ENCODE measurements at places on chromosomes 1 and 21.

DNA sequence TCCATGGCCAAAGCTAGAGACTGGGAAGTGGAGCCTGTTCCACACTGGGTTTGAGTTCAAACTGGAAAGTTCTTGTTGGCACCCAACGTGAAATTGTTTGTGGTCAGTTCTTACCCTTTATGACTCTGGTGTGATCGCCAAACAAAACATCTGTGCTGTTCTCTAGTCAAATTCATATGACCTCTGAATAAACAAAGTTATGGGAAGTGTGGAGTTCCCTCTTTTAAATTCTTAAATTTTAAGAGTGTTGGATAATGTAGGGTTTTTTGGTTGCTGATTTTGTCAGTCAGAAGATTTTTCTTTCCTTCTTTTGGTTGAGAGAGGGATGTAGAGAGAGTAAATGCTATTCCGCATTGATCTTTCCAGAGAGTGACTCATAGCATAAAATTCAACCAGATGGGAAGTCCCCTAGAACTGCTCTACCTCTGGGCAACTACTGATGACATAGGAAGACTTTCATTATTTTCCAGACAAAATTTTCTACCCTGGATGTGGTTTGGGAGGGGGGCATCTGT, 36.4 kb downstream of the CHML start:
- no peak for DNase-seq

GRCh38 chr21:20642681-20643080, 355.5 kb upstream of the NCAM2 start:
- DNase-seq, result no peak

DNA sequence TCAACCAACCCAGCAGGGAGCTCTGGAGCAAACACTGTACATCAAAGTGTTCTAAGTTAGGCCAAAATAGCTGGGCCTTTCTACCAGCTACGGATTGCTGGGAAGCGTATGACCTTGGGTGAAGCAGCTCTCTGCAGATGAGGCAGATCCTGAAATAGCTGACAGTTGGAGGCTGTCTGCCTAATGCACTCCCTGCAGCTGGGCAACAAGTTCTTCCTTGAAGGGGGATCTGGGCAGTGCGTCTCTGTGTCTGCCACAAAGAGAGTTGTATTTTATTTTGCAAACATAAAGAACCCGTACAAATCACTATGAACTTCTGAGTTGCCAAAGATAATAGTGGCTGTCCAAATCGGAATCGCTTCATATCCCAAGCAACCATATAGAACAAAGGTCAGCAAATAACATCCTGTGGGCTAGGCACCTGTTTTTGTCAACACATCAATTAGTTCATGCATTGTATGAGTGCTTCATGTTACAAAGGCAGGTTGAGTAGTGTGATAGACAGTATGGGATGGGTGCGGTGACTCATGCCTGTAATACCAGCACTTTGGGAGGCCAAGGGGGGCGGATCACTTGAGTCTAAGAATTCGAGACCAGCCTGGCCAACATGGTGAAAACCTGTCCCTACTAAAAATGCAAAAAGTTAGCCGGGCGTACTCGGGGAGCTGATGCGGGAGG, 29.1 kb upstream of the KLF17 start:
- DNase-seq, result no peak

- DNase-seq, result no peak
Measured at GRCh38 chr21:29085106-29085752, 11.8 kb upstream of the CCT8 start.

DNA sequence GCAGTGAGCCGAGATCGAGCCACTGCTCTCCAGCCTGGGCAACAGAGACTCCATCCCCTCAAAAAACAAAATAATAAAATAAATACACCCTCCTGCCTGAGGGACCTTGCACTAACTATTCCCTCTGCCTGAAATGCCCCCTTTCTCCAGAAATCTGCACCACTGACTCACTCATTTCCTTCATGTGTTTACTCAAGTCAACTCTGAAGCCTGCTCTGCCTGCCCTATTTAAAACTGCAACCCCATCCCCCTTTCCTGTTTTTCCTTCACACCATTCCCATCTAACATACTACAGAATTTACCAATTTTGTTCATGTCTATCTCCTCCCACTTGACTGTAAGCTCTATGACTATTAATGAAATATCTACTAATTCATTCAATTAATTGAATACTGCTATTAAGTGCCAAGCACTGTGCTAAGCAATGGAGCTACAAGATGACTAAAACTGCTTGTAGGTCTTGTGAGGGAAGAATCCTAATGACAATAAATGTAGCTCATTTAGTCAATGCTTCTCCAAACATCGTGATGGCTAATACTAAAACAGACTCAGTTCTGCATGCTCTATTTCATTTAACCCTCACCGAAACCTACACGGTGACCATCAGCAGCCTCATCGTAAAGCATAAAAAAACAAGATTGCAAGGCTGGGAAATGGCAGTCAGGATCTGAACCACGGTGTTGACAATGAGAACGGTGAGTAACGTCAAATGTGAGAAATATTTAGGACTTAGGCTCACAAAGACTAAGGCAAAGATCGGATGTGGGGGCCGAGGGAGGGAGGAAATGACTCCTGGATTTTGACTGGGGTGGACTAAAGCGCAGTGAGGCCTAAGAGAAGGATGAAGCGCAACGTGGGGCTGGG, 749 bp upstream of the TMEM39B start:
- no peak for DNase-seq

DNA sequence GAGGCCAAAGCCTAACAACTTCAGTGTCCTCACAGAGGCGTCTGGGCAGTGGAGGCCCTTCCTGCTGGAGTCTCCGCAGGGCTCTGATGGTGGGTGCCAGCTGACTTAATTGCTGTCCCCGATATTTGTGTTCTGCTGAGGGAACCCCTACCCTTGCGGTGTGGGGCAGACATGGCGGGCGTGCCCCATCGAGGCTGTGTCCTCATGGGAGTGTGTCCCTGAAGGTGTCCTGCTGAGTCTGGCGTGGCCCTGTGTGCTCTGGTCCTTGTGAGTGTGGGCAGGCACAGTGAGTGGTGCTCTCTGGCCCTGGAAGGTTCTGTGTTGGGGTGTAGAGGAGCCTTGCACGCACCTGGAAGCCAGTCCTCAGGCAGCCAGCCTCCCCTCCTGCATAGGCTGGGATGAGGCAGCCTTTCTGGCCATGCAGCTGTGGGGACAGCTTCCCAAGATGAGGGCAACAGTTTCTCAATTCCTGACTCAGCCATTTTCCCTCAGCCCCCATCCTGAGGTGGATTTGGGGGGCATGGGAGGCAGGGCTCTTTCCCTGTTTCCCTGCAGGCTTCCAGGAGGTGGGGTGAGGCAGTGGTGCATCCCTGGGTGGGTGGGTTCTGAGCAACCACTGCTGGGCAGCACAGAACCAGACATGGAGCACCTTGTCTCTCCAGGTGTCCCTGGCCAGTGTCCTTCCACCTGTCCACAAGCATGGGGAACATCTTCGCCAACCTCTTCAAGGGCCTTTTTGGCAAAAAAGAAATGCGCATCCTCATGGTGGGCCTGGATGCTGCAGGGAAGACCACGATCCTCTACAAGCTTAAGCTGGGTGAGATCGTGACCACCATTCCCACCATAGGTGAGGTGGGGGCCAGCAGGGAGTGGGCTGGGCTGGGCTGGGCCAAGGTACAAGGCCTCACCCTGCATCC, 6.5 kb downstream of the C1orf35 start:
- DNase-seq, result no peak

GRCh38 chr1:113394043-113394862, 3.9 kb downstream of the MAGI3 start:
- DNase-seq, result no peak

- no peak for DNase-seq
Measured at GRCh38 chr1:118931876-118932275, 56.3 kb downstream of the TBX15 start.

DNA sequence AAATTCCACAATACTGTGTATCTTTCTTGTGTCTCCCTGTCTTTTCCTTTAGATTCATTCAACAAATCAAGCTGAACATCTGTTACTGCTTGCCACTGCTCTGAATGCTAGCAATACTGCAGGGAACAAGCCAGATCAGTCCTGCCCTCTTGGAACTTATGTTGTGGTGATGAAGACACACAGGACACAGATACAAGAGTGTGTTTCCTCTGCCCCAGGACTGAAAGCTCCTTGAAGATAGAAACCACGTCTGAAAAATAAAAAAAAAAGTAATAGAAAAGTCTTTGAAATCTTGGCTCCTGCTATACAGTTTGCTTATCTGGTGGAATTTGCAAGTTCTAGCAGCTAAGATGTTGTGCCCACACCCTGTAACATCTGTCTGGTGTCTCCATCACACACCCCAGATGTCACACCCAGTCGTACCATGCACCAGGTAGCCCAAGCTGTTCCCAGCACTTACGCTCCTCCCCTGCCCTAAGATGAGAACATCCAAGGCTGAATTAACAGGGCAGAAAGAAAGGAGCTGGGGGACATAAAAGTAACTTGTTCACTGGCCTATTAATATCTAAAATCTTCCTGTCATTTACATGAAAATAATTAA, 80.2 kb upstream of the GALNT2 start:
- no peak for DNase-seq

DNA sequence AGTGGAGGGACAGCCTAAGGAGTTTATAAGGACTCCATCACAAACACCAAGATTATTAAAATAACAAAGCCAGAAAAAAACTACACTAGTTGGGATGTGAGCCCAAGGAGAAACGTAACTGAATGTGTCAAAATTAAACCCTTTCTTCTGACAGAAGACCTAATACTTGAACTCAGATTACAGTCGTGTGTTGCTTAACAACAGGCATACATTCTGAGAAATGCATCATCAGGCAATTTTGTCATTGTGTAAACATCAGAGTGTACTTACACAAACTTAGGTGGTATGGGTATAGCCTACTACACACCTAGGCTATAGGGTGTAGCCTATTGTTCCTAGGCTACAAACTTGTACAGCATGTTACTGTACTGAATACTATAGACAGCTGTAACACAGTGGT, 23.4 kb downstream of the DSTYK start:
- no peak for DNase-seq

DNA sequence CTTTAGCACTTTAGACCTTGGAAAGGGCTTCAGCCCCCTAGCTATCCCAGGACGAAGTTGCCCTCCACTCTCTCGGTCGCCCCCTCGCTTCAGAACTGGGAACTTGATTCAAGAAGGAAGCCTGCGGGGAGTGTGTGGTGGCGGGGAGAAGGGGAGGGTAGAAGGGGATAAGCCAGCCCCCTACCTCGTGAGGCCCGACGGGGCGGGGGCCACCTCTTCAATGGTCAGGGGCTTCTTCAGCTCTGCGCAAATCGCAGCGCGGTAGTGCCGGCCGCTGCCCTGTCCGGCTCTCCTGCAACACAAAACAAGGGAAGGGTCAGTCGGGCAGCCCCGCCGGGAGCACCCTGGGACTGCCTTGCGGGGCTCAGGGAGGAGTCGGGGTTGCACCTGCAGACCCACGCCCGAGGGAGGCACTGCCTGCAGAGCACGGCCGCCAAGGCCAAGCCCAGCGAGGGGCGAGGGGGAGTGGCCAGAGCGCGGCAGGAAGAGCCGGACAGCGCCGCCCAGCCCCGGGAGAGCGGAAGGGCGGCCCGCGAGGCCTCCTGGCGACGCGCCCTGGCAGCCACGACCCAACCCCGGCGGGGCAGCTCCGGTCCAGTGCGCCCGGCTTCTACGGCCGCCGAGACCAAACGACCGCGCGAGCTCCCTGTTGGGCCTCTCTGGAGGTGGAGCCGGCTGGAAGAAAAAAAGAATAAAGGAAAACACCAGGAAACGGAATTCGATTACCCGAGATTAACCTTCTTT, 56.2 kb upstream of the RASAL2 start:
- DNase-seq, result no peak

GRCh38 chr1:203624341-203624712, 2.3 kb upstream of the ATP2B4 start:
- DNase-seq, result no peak

GRCh38 chr1:24018611-24019580, 38.8 kb upstream of the SRSF10 start:
- DNase-seq, result no peak

DNA sequence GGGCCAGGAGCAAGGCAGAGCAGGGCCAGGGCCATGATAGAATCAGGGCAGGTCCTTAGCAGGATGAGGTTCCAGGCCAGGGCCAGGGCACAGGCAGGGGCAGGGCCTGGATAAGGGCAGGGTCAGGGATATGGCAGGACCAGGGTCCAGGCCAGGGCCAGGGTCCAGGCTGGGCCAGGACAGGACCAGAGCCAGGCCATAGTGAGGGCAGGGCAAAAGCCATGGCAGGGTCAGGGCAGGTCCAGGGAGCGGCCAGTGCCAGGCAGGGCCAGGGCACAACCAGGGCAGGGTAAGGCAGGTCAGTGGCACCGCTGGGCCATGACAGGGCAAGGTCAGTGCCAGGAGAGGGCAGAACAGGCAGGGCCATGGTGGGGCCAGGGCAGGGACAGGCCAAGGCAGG, 152.2 kb downstream of the LIPI start:
- DNase-seq, result no peak

GRCh38 chr1:63623952-63624351, 30.7 kb downstream of the PGM1 start:
- DNase-seq, result no peak

DNA sequence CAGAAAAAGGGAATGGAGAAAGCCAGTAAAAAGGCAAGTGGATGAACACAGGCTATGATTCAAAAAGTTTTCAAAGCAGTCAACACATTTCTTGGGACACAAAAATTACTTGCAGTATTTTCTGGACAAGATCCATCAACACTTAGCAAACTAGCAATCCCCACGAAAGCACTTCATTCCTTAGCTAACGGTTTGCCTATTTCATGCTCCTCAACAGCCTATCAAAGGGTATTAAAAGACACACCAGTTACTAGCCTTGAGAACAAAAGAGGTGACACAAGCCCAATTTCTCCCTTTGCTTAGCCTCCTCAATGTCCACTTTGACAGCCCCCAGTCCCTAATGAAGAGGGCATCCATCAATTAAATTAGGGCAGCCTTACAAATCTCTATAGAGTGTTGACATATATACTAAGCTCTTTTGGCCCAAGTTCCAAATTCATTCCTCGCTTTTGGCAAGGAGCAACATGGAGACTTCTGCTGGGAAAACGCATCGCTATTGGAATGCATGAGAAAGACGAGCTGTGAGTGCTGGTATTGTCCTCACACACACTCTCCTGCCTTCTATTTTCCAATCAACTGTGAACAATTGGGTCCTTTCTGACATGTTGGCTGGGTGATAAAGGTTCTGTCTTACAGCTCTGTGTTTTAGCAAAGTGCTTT, 180.0 kb downstream of the TNR start:
- DNase-seq, result no peak

GRCh38 chr1:165109013-165109412, 247.5 kb downstream of the LMX1A start:
- DNase-seq, result no peak

DNA sequence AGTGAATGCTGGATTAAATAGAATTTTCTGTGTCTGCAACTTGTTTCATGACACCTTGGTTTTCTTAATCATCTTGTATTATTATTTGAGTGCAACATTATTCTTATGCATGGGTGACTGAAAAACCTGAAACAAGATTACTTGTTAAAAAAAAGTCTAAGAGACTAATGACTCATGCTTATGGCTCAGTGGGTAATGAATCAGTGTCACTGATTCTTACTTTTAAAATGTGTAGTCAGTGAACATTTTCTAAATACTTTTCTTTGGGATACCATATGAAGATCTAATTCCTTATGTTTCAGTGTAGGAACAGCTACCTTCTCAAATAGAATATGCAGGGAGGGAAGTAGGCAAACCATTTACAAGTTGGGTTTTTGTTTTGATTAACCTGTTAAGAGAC, 65.5 kb downstream of the PRKAA2 start:
- DNase-seq, result no peak
